ENCODE measurements at places on chromosomes 13 and 19.

DNA sequence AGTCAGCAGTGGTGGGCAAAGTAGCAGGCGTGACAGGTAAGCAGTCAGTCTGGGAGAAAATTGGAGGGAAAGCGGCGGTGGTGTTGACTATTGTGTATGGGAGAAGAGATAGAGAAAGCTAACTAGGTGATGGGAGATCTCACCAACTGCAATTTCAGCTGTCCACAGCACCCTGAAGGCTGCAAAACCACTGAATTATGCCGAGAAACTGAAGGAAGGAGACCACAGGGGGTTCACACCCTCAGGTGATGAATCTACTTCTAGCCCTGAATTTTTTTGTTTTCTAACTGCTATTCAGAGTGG, 631.5 kb downstream of the UQCRFS1 start:
- no peaks in the 10 kb centered on the region for H3K36me3 ChIP-seq
- no peaks in the 10 kb centered on the region for H3K4me1 ChIP-seq
- no peak overlapping the region for H3K27ac ChIP-seq
- H3K27me3 ChIP-seq: no peaks in the 10 kb centered on the region

- no peaks in the 10 kb centered on the region for H3K4me1 ChIP-seq
- no peaks in the 10 kb centered on the region for H3K27me3 ChIP-seq
- H3K4me3 ChIP-seq: no peak overlapping the region
- no peak overlapping the region for H3K27ac ChIP-seq
- H3K36me3 ChIP-seq: no peaks in the 10 kb centered on the region
Observed at GRCh38 chr13:27472941-27473340, 22.6 kb upstream of the MTIF3 start.

- DNase-seq: peak; percentile 9
- no peaks in the 10 kb centered on the region for H3K4me1 ChIP-seq
- H3K27ac ChIP-seq: no peak overlapping the region
- no peaks in the 10 kb centered on the region for H3K36me3 ChIP-seq
- H3K27me3 ChIP-seq: no peaks in the 10 kb centered on the region
- H3K4me3 ChIP-seq: no peak overlapping the region
Observed at GRCh38 chr13:30006246-30006645, 155.8 kb upstream of the UBL3 start.

- H3K27me3 ChIP-seq: no peaks in the 10 kb centered on the region
- H3K27ac ChIP-seq: no peak overlapping the region
- H3K4me1 ChIP-seq: peaks cover 4% of the 10 kb centered on the region
- no peak for DNase-seq
- no peaks in the 10 kb centered on the region for H3K36me3 ChIP-seq
- H3K4me3 ChIP-seq: no peak overlapping the region
Observed at GRCh38 chr19:7720351-7720750, 11.6 kb downstream of the CLEC4G start.

GRCh38 chr13:41162151-41162550, 29.5 kb upstream of the KBTBD6 start:
- no peaks in the 10 kb centered on the region for H3K27me3 ChIP-seq
- DNase-seq: no peak

DNA sequence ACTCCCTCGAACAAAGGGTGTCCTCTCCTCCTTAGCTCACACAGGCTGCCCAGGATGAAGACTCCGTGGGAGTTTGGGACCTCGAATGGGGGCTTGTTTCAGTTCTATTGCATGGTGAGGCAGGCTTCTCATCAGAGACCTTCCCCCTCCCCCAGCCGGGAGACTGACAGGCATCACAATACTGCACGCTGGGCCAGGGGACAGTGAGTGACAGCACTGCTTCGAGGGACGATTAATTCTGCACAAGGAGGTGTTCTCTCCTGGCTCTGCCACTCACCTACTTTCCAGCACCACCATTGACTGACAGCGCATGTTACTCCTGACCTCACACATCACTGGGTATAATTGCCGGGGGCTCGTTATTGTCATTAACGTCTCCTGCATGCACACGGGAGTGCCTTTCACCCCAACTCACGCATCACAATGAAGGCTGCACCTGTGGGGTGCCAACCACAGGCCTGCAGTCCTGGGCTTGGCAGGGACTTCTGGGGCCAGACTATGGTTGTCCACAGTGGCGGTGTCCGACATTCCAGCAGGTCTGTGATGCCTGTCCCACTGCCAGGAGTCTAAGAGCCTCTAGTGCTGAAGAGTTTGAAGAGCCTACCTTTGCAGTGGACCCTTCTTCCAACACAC, 412.2 kb upstream of the TSHZ3 start:
- H3K36me3 ChIP-seq: no peaks in the 10 kb centered on the region
- DNase-seq: no peak
- no peak overlapping the region for H3K27ac ChIP-seq
- H3K4me1 ChIP-seq: no peaks in the 10 kb centered on the region
- no peak overlapping the region for H3K4me3 ChIP-seq

DNA sequence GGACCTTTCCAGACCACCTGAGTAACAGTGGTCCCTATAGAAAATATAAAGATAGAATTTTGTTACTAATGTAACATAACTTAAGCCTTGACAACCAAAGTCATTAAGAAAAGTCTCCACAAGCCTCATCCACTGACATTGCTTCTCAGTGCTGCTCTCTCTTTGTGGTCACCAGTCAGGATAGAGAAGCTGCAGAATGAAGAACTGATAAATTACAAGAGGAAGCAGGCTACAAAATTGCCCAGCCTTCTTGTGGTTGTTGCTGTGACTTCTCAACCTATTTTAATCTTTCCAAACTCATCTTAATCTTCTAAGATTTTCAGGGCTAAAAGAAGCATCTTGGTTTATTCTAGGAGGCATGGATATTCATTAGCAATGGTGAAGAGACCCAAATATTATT, 343.8 kb downstream of the MZT1 start:
- DNase-seq: peak; percentile 85
- H3K27me3 ChIP-seq: no peaks in the 10 kb centered on the region
- no peaks in the 10 kb centered on the region for H3K36me3 ChIP-seq
- peak overlapping the region; percentile 8 for H3K27ac ChIP-seq
- no peaks in the 10 kb centered on the region for H3K4me1 ChIP-seq

DNA sequence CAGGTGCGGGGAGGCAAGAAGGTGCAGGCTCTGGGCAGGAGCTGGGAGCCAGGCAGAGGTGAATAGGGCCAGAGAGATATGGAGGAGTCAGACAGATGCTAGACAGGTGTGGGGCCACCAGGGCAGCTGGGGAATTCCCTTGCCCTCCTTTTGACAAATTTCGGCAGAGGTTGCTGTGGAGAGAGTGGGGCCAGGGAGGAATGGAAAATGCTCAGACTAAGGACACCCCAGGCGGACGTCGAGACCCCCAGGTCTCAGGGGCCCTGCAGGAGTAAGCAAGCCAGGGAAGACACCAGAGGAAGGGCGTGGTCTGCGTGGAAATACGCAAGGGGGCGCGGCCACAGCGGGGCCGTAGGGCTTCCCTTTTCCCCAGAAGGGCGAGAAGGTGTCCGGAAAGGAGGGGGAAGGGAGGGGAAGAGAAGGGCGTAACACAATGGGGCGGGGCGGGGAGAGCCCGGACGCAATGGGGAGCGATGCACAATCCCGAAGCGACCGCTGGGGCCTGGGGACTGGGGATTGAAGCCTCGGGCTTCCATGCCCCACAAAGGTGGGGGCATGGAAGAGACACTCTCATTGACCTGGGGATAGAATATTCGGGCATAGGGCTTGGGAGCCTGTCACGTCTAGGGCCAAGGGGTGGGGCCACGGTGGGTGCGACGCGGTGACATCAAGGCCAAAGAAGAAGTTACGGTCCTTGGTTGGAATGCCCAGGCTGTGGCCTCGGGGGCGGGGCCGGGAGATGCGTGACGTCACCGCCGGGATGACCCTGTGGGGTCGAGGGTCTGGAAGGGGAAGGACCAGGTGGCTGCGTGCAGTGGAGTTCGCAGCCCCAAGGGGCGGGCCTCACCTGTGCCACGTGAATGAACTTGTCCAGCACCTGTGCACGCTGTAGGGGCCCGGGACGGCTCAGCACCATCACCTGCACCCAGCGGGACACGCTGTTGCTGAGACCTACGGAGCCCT, 8.2 kb downstream of the RASGRP4 start:
- H3K27me3 ChIP-seq: no peaks in the 10 kb centered on the region
- H3K36me3 ChIP-seq: no peaks in the 10 kb centered on the region
- H3K4me1 ChIP-seq: peaks cover 15% of the 10 kb centered on the region
- peak; percentile 79 for DNase-seq

GRCh38 chr13:95030821-95031343, 270.4 kb downstream of the ABCC4 start:
- no peak for DNase-seq
- no peaks in the 10 kb centered on the region for H3K4me1 ChIP-seq
- H3K4me3 ChIP-seq: no peak overlapping the region
- H3K27ac ChIP-seq: no peak overlapping the region
- no peaks in the 10 kb centered on the region for H3K27me3 ChIP-seq

DNA sequence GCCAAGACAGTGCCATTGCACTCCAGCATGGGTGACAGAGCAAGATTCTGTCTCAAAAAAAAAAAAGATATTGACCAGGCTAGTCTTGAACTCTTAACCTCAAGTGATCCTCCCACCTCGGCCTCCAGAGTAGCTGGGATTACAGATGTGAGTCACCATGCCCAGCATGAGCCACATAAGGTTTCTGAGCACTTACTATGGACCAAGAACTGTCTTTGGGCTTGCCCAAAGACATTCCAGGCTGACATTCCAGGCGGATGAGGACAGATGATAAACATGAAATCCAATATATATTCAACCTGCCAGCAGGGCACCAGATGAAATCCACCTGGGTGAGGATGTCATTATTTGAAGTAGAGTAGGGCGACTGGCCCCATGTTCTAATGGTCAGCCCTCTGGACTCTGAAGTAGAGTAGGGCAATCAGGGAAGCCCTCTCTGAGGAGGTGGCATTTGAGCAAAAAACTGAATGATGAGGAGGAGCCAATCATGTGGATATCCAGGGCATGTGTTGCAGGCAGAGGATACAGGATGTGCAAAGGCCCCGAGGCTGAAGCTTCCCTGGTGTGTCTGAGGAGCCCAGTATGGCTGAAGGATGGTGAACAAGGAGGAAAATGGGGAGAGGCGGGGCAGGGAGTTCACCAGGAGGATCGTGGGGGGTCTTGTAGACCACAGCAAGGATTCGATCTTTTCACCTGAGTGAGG, 4.0 kb downstream of the C19orf38 start:
- DNase-seq: no peak
- H3K4me3 ChIP-seq: no peak overlapping the region
- no peak overlapping the region for H3K27ac ChIP-seq
- H3K27me3 ChIP-seq: no peaks in the 10 kb centered on the region
- H3K36me3 ChIP-seq: peaks cover 20% of the 10 kb centered on the region
- H3K4me1 ChIP-seq: peaks cover 13% of the 10 kb centered on the region

DNA sequence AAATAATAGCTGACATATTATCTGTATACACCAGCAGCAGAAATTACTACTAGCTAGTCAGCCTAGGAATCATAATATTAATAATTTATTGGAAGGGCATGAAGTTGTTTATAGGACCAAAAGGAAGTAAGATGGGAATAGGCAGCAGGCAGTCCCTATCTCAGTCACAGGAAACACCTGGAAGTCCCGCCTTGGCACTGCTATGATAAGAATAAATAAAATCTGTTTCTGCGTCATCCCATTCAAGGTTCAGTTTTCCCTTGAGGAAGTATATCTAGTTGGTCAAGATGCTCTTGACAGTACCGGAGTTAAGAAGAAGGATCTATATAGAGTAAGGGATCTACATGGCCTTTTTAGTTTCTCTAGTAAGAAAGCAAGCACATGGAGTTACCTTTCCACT, 830.8 kb downstream of the DIAPH3 start:
- DNase-seq: peak; percentile 7
- peaks cover 7% of the 10 kb centered on the region for H3K4me1 ChIP-seq
- no peaks in the 10 kb centered on the region for H3K27me3 ChIP-seq
- no peak overlapping the region for H3K4me3 ChIP-seq

GRCh38 chr19:46189971-46190888, 39.3 kb upstream of the IGFL1 start:
- H3K36me3 ChIP-seq: no peaks in the 10 kb centered on the region
- no peak for DNase-seq
- H3K27ac ChIP-seq: no peak overlapping the region
- H3K4me1 ChIP-seq: no peaks in the 10 kb centered on the region
- no peak overlapping the region for H3K4me3 ChIP-seq
